ENCODE measurements at places on chromosomes 4 and X. TPM values are rescaled to one million over a fixed set of nuclear protein-coding genes. Genes with fewer than 3 reads are reported as not detected.

DNA sequence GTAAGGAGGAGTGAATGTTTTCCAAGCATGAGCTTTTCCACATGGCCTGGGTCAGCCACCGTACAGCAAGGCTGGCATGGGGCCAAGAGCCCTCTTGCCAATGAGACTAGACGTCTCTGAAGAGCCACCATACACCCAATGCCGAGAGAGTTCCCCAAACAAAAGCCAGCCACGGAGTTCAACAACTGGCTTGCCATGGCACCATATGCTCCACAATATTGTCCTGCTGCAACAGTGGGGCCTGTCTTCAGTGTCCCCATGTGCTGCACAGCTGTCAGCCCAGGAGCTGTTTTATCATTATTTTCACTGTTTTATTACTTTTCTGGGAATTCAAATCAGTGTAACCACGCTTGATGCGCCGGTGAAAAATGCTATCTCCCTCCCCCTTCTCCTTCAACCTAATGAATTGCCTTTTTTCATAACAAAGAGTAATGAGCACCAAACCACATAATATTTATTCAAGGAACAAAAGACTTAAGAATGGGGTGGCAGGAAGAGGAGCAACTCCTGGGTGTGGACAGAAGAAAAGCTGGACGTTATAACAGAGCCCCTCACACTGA is 18.4 kb downstream of the MAML3 start:
- H3K4me1 ChIP-seq, result no peaks in the 10 kb centered on the region
- DNase-seq, result no peak
- H3K4me3 ChIP-seq, result no peak overlapping the region

DNA sequence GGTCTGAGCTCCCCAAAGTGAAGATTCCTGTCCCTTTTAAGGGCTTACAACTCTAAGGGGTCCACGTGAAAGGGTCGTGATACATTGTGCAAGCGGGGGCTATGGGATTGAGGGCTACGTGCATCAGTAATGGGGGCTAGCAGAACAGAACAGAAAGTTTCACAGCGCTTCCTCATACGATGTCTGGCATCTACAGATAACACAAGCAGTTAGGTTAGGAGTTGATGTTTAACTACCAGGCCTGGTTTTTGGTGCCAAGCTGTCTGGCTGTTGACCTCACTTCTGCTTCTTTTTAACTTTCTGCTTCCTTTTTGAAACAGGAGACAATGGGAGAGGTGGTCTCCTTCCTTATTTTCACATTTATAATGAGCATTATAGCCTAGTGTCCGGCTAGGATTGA is 368.6 kb upstream of the CXorf51A start:
- H3K36me3 ChIP-seq, result no peaks in the 10 kb centered on the region
- no peaks in the 10 kb centered on the region for H3K4me1 ChIP-seq
- no peak overlapping the region for H3K4me3 ChIP-seq
- H3K27me3 ChIP-seq, result no peaks in the 10 kb centered on the region

- no peak for DNase-seq
- H3K27me3 ChIP-seq, result peaks cover 4% of the 10 kb centered on the region
- H3K36me3 ChIP-seq, result no peaks in the 10 kb centered on the region
- no peaks in the 10 kb centered on the region for H3K4me1 ChIP-seq
Observed at GRCh38 chr4:174524242-174524641, 2.0 kb upstream of the HPGD start.

DNA sequence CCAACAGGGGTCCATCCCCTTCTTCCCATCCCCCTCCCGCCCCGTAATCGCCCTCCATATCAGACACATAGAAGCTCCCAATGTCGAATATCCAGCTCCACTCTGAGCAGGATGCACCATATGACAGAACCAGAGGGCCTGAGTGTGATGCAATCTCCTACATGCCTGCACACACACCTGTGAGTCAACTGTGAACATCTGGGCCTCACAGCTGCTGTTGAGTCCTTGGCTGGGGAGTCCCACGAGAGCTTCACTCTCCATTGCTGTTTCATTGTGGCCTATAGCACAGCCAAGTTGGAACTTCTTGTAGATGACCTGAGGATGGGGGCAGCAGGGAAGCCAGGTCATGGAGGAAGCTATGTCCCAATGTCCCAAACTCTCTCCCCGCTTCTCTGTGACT is 8.2 kb downstream of the SLC38A5 start:
- DNase-seq, result no peak
- H3K4me1 ChIP-seq, result no peaks in the 10 kb centered on the region
- H3K36me3 ChIP-seq, result peaks cover 22% of the 10 kb centered on the region
- no peak overlapping the region for H3K4me3 ChIP-seq
- no peak overlapping the region for H3K27ac ChIP-seq

DNA sequence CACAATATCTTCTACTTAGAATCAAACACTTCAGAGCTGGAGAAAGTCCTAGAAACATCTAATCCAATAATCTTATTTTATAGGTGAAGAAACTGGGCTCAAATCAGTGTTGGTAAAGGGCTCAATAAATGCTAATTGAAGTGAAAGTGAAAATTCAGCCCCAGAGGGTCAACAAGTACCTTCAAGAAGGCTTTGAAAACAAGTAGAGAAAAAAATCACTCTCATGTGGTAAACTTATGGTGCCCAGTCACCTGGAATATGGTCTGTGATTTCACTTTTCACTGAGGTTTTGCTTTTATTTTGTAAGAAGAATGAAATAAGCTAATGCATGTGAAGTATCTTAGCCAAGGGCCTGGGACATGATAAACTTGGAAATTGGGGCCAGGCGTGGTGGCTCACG is 29.1 kb upstream of the EIF4E start:
- no peaks in the 10 kb centered on the region for H3K27me3 ChIP-seq
- no peak for DNase-seq
- H3K36me3 ChIP-seq, result no peaks in the 10 kb centered on the region
- H3K4me3 ChIP-seq, result no peak overlapping the region

DNA sequence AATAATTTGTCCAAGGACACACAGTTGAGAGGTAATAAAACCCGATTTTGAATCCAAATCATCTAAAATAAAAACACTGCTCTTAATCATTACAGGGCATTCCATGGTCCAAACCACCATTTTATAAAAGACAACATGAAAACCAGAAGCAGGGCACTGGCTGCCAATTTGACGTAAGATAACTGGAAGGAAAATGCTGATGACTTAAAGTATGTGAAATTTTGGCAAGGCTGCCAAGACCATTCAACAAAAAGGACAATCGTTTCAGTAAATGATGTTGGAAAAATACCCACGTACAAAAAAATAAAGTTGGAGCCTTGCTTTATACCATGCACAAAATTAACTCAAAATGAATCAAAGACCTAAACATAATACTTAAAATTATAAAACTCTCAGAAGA is 344.4 kb downstream of the RAPGEF2 start:
- H3K27ac ChIP-seq, result no peak overlapping the region
- H3K27me3 ChIP-seq, result no peaks in the 10 kb centered on the region
- H3K36me3 ChIP-seq, result no peaks in the 10 kb centered on the region

GRCh38 chrX:96435378-96436035 is 249.1 kb upstream of the DIAPH2 start:
- no peak overlapping the region for H3K27ac ChIP-seq
- no peaks in the 10 kb centered on the region for H3K36me3 ChIP-seq
- DNase-seq, result no peak
- H3K27me3 ChIP-seq, result no peaks in the 10 kb centered on the region

DNA sequence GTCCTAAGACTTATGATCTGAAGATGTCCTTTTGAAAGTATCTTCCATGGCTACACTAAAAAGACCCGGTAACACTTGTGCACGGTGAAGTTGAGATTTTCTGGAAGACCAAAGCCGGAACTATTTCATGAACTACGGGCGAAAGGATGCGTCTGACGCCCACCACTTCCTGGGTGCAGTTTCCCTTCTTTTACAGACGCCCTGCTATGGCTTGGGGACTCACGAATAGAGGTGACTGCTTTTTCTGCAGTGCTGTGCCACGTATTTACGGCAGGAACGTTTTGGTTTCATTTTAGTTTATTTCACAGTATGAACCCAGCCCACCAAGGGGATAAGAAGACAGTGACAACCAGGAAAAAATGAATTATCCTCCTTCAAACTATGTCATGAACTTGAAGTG is 180.4 kb downstream of the AFAP1 start:
- H3K4me1 ChIP-seq, result peaks cover 30% of the 10 kb centered on the region
- H3K27me3 ChIP-seq, result no peaks in the 10 kb centered on the region
- peak overlapping the region; percentile 46 for H3K4me3 ChIP-seq
- H3K27ac ChIP-seq, result peak overlapping the region; percentile 84
- peaks cover 4% of the 10 kb centered on the region for H3K36me3 ChIP-seq

DNA sequence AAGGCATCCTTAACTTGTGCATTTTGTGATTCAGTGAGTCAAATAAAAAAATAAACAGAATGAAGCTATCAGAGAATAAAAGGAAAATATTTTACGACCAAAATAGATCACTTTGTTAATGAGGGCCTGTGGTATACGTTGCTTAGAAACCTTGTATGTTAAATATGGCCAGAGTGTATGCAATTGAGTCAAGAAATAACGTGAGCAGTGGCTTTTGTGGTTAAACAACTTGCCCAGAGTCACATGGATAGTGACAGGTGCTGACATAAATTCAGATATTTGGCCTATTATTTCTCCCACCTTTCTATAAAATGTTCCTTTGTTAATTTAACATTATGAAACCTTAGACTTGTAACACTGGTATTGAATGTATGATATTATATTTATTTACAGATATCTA is 393.4 kb downstream of the PABPC4L start:
- no peak for DNase-seq
- no peaks in the 10 kb centered on the region for H3K4me1 ChIP-seq
- H3K27me3 ChIP-seq, result no peaks in the 10 kb centered on the region
- H3K4me3 ChIP-seq, result no peak overlapping the region

- no peaks in the 10 kb centered on the region for H3K4me1 ChIP-seq
- no peak overlapping the region for H3K27ac ChIP-seq
- H3K27me3 ChIP-seq, result no peaks in the 10 kb centered on the region
- H3K36me3 ChIP-seq, result no peaks in the 10 kb centered on the region
Observed at GRCh38 chr4:144709159-144709558, 63.2 kb downstream of the HHIP start.

- no peaks in the 10 kb centered on the region for H3K4me1 ChIP-seq
- no peak overlapping the region for H3K27ac ChIP-seq
- no peaks in the 10 kb centered on the region for H3K36me3 ChIP-seq
- no peak for DNase-seq
Observed at GRCh38 chrX:76920607-76921006, 493.1 kb downstream of the MAGEE1 start.

DCLK2 gene
- total RNA-seq, result 0.11 TPM

S100G gene
- total RNA-seq, result not detected

RTL9 gene
- not detected for total RNA-seq

FANCB gene
- total RNA-seq, result 3.9 TPM

Measured in naive thymus-derived CD4-positive, alpha-beta T cell (primary cell).